ENCODE measurements at places on chromosomes 5 and 9.

DNA sequence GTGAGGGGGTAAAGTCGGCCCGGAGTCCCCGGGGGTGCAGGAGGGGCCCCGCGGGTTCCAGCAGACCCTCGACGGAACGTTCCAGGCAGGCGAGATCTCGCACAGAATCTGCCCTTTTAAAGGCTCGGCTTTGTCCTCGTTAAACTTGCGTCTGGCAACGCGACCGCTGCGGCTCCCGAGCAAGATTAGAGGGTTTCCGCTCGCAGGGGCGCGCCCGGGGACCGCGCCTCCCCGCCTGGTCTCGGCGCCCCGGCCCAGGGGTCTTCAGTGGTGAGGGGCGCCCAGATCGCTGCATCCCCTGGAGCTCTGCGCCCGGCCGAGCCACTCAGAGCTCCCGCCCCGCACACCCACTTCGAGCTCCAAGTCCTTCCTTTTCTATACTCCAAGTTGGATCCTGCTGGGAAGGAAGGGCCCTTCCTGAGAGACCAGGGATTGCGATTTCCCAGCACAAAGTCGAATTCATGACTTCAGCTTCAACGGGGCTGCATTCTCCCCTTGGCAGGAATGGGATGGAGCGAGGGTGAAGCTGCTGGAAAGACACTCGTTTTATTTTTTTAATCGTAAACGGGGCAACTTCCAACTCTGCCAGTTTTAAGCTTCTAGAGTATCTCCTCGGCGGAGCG lies 11.3 kb downstream of the PROP1 start:
- no peak for DNase-seq

DNA sequence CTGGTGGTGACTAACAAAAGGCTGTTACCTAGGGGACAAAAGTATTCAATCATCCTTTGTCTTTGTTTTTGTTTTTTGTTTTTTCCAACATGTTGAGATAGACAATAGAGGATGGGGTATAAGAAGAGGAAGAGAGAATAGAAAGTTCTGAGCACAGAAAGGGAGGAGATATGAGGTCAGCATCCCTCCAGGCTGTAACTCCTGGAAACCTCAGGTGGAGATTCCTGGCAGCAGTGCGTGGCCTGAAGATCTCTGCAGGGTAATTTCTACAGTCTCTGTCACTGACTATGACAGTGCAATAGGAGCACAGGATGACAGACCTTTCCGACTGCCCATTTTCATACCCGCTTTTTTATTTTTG lies 112.1 kb downstream of the ADRB2 start:
- DNase-seq, result no peak

GRCh38 chr9:33437205-33437604 lies 10.2 kb downstream of the AQP3 start:
- no peak for DNase-seq

GRCh38 chr9:129021091-129021490 lies 7.0 kb downstream of the SH3GLB2 start:
- no peak for DNase-seq

DNA sequence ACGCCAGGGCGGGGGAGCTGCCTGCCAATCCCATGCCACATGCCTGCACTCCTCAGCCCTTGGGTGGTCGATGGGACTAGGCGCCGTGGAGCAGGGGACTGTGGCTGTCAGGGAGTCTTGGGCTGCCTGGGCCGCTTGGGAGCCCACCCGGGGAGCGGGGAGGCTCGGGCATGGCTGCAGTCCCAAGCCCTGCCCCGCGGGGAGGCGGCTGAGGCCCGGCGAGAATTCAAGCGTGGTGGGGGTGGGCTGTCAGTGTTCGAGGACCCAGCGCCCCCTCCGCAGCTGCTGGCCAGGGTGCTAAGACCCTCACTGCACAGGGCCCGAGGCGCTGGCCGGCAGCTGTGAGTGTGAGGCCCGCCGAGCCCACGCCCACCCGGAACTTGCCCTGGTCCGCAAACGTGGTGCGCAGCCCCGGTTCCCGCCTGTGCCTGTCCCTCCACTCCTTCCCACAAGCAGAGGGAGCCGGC lies 83.2 kb upstream of the DMRTA1 start:
- DNase-seq, result no peak

DNA sequence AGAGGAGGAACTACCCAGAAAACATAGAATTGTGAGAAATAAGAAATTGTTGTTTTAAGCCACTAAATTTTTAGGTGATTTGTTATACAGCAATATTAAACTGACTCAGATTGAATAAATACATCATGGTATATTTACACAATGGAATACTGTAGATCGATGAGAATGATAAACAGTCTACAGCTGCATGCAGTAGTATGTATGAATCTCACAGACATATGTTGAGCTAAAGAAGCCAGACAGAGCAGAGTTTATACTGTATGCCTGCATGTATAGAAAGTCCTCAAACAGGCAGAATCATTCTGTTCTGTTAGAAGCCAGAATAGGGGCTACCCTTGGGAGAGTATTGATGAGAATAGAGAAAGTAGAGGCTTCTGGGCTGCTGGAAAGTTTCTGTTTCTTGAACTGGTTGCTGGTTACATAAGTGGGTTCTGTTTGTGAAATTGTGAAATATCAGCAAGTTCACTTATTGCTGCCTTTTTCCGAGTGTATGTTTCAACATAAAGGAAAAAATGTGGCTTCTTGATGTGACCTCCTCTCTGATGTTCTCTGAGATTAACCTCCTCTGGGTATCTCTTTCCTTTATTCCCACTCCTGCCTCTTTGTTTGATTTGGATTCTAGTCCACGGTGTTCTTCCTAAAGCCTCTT lies 9.6 kb downstream of the KIAA1958 start:
- DNase-seq, result no peak

DNA sequence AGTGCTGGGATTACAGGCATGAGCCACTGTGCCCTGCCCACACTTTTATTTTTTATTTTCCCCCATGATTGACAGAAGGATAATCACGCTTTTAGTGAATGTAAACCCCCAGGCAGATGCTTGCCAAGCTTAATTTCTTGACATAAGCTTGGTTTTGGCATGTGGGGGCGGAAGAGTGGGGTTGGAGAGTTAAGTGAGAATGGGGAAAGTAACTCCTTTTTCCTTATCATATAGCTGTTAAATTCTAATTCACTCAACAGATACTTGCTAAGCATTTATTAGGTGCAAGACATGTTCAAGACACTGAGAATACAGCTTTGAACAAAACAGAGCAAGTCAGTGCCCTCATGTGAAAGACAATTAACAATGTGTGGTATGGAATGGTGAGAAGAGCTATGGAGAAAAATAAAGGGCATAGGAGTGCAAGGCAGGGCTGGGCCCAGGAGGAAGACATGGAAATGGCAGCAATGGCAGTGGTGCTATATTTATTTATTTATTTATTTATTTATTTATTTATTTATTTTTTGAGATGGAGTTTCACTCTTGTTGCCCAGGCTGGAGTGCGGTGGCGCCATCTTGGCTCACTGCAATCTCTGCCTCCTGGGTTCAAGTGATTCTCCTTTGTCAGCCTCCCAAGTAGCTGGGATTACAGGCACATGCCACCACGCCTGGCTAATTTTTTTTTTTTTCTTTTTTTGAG lies 2.2 kb downstream of the SLC26A2 start:
- no peak for DNase-seq

- no peak for DNase-seq
Measured at GRCh38 chr5:97986069-97986468, 787.4 kb upstream of the RGMB start.

GRCh38 chr5:148306446-148306845 lies 5.8 kb upstream of the SPINK7 start:
- no peak for DNase-seq

DNA sequence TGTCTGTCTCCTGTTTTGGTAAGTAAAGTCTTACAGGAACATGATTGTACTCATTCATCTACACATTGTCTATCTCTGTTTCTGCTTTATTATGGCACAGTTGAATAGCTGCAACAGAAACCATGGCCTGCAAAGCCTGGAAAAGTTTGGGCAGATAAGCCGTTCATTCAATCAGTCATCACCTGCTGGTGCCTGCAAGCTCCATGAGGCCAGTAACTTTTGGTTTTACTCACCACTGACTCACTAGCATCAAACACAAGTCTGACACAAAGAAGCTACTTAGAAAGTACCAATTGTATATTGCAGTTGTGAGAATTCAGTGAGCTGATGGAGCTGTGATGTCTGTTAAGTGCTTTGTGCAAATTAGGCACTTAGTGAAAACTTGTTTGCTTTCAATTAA lies 373.6 kb upstream of the SGCD start:
- no peak for DNase-seq

GRCh38 chr5:90641528-90641927 lies 82.9 kb downstream of the ADGRV1 start:
- DNase-seq, result no peak

- no peak for DNase-seq
Measured at GRCh38 chr5:9148242-9148641, 397.6 kb downstream of the SEMA5A start.

DNA sequence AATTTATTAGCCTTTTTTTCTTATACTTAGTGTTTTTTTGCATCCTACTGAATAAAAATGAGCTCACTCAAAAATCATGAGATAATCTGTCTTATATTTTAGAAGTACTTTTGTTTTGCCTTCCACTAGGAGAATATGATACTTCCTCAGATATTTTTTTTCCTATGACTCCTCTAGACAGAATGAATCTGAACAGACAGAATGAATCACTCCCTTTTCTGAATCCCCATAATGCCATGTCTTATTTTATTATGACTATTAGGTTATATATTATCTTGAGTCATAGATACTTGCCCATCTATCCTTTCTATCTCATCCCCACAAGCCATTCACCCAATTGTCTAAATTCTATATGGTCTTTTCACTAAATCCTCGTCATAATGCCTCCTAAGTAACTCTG lies 134.6 kb downstream of the BRINP1 start:
- DNase-seq, result no peak

- no peak for DNase-seq
Measured at GRCh38 chr9:131817627-131818026, 77.8 kb upstream of the RAPGEF1 start.

DNA sequence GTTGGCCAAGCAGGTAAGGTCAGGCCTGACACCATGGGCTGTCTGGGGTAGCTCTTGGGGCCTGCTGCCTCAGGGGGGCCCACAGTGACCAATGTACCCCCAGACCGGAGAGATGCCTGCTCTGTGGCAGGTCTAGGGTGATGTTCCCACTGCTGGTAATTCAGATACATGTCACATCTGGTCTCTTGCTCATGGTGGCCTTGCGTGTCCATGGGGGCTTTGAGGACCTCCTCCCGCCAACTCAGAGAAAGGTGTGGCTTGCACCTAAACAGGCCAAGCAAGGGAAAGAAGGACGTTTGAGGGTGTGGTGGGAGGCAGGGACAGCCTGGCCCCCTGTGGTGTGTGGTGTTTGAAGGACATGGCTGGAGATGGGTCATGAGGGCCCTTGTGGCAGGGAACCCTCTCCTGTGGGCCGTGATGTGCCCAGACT lies 75.2 kb downstream of the PHF2 start:
- no peak for DNase-seq

- no peak for DNase-seq
Measured at GRCh38 chr5:14186059-14186830, 43.1 kb downstream of the TRIO start.

GRCh38 chr5:5309645-5310044 lies 112.8 kb upstream of the ICE1 start:
- DNase-seq, result no peak

GRCh38 chr5:61394078-61394704 lies 62.1 kb downstream of the ZSWIM6 start:
- no peak for DNase-seq

- DNase-seq, result no peak
Measured at GRCh38 chr5:1371218-1371971, 26.5 kb upstream of the CLPTM1L start.

DNA sequence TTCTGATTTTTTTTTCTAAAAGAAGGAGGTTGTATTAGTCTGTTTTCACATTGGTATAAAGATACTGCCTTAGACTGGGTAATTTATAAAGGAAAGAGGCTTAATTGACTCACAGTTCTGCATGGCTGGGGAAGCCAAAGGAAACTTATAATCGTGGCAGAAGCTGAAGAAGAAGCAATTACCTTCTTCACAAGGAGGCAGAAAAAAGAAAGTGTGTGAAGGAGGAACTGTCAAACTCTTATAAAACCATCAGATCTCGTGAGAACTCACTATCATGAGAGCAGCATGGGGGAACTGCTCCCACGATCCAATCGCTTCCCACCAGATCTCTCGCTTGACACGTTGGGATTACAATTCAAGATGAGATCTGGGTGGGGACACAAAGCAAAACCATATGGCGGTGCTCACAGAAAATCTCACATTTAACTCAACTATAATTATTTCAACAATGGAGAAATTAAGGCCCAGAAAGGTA lies 27.1 kb downstream of the DPYSL3 start:
- no peak for DNase-seq

- no peak for DNase-seq
Measured at GRCh38 chr5:109614301-109614700, 75.4 kb upstream of the MAN2A1 start.

DNA sequence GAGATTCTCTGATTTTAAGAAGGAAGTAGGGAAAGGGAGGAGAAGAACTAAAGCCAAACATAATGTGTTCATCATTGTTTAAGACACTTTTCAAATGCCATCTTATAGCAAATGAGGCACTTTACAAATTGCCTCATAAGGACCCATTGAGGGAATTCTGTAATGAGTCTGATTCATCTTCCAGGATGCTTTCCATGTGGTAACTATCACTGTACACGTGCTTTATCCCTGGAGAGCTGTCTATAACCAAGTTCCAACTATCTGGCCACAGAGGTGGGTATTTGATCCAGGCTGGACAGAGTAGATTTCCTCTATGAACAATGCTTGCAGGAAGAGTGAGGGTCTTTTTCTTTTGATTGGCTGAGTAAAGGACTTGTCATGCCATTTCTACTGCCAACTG lies 183.5 kb upstream of the NFIB start:
- no peak for DNase-seq

DNA sequence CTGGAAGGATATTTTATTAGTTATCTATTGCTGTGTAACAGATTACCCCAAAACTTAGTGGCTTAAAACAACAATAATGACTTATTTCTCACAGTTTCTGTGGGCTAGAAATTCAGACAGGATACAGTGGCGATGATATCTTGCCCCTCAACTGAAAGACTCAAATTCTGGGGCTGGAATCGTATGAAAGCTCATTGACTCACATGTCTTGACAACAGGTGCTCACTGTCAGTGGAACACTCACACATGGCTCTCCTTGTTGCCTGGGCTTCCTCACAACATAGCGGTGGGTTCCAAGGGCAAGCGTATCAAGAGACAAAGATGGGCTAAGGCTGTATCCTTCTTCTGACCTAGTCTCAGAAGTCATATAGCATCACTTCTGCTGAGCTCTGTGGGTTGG lies 3.7 kb upstream of the GNPDA1 start:
- DNase-seq, result no peak

DNA sequence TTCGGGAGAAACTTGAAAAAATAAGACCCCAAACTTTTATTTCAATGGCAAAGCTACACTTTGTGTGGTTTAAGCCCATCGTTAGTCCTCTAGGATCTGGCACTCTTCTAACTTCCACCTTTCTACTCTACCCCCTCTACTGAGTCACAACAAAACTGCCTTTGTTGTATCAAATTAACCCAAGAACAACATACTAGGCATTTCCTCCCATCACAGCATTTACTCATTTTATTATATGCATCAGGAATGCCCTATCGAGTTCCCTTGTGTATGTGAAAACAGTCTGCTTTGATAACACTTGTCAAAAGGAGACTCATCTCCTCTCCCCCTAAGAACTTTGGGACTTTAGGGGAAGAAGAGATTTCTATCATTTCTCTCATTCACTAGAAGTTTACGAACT lies 158.9 kb upstream of the FREM1 start:
- no peak for DNase-seq

GRCh38 chr5:177083357-177083756 lies 3.4 kb upstream of the FGFR4 start:
- DNase-seq, result no peak

GRCh38 chr5:65808818-65809217 lies 86.8 kb downstream of the NLN start:
- DNase-seq, result no peak

Measured in stimulated activated CD4-positive, alpha-beta T cell treated with anti-CD3 and anti-CD28 coated beads, Interleukin-15, amount 100 ng/mL, for 1 hour (primary cell).